ENCODE measurements at places on chromosomes 3 and 15.

DNA sequence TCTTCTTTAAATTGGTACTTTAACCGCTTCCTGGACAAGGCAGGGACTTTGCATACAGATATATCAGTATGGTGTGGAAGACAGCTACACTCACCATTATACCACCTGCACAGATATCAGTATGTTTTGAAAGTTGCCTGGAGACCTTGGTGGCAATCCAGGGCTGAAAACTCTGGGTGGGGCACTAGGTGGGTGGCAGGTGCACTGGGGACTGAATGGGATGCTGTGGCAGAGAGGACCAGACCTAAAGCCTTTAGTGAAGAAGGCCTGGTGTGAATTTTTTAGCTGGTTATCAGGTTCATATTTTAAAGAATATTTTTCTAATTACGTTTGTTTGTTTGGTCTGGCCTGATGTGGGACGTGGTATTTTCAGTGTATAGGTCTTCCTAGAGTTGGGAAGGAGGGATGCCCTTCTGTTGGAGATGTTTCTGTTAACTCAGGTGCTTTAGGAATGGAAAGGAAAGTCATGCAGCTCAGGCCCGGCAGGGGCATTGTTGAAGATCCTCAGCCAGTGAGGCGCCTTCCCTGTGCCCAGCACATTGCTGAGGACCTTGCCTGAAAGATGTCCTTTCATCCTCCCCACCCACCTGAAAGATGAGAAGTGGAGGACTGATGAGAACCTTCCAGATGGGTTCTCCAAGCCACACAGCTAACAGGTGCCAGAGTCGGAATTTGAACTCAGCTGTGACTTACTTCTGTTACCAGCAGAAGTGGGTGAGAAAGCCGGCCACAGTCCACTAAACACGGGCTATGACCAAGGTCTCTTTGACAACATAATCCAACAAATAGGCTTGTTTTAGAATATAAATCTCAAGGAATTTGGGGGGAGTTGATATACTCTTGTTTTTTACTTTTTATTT is 77.3 kb downstream of the APBA2 start:
- no peak for DNase-seq

DNA sequence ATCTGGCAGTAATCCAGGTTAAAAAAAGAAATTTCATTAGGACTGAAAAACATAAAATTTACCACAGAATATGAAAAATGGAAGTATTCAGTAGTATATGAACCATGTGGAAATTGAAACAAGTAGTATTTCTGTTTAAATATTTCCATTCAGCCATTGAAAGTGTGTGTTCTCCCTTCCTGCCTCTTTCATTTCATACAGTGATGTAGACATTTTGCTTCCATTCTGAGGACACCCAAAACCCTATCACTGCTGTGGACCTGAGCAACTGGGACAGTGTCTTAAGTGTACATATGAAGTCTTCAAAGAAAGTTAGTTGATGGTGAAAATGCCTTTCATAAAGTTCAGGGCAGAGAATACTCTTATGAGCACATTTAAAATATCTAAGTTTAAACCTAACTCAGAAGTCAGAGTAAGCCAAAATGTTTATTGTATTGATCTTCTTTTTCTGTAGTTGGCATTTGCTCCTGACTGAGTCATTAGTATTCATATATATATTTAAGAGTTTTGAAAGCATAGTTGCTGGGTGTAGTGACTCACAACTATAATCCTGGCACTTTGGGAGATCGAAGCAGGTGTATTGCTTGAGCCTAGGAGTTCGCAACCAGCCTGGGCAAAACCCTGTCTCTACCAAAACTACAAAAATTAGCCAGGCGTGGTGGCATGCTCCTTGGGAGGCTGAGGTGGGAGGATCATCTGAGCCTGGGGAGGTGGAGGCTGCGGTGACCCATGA is 198.8 kb downstream of the KLHL25 start:
- DNase-seq = no peak

DNA sequence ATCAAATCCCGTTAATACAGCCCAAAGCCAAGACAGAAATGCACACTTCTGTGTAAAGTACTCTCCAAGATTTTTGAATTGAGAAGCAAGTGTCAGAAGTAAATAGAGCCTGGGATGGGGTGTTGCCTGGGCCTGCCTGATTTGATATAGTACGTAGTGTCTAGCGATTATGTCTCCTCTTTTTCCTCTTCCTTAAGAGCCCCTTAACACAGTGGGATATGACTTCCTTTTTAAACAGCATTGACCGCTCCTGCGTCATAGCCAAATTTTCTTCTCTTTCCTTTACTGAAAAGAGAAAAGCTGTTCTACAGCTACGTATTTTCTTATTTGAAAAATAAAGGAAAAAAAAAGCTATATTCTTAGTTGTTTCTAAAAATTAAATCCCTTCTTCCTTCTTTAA is 97.7 kb downstream of the PLCL2 start:
- DNase-seq = no peak

DNA sequence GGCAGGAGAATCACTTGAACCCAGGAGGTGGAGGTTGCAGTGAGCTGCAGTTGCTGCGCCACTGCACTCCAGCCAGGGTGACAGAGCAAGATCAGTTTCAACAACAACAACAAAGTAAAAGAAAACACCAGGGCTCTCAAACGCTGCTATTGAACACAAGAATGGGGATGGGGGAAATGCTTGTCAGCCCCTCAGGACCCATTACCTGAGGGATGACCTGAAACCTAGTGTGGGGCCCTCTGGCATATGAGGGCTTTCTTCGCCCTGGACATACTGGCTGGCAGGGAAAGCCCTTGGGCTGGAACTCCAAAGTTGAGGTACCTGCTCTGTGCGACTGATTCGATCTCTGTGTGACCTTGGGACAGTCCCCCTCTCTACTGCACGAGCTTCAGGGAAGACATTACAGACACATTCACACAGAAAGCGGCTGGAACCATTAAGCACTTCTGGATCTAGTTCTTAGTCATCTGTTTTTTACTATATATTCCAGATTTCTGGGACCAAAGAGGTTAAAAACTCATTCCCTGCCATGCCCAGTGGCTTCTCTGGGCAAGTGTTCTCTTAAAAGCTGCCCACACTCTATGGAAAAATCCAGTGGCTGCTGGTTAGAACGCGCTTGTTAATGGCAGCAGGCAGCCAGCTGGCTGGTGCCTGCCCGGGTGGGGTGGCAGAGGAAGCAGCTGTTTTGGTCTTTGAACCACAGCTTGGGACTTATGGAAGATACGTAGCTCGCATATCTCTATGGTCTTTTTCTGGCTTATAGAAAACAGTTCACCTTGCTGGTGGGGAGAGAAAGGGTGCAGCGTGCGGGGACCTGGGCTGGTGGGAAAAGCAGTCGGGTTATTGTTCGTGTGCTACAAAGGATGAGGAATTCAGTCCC is 57.2 kb downstream of the ATP1B3 start:
- no peak for DNase-seq

- DNase-seq = no peak
Observed at GRCh38 chr3:38143511-38143910, 5.0 kb downstream of the MYD88 start.

DNA sequence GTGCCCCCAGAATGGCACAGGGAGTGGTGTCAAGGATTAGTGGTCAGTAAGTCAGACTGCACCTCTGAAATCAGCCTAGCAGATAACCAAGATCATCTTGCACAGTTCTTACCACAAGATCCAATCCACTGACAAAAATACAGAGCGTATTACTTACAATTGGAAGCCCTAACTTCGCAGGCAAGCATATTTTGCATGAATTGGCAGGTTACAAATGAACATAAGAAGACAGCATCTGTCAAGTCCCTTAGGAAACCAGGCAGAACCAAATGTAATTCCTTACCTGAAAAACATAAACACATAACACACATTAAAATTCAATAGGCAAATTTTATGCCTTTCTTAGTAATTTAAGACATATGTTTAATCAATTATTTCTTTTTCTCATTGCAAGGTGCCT is 293.4 kb downstream of the MAGI1 start:
- DNase-seq = no peak

- no peak for DNase-seq
Observed at GRCh38 chr3:77898621-77899020, 858.7 kb downstream of the ROBO2 start.

DNA sequence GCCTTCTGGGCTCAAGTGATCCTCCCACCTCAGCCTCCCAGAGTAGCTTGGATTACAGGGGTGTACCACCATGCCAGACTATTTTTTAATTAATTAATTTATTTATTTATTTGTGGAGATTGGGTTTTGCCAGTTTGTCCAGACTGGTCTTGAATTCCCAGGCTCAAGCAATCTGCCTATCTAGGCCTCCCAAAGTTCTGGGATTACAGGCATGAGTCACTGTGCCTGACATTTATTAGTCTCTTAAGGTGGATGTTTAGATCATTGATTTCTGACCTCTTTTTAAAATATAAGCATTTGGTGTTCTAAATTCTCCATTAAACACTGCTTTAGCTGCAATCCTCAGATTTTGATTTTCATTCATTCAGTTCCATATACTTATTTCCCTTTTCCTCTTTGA is 15.6 kb downstream of the FBXW12 start:
- no peak for DNase-seq

DNA sequence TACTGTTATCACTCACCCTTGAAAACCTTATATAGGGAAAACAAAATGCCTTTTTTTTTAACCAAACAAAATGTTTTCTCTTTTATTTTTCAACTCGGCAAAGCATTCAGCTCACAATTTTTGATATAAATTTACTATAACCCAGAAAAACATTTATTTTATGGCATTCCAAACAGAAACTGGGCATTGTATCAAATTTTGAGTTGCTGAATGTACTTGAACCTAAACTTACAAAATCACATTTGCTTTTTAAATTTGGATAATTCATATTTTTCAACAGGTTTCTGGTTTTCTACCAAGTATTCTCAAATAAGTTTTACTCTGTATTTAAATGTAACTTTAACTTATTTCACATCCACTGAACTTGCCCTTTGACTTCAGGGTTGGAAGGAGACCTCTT is 405.6 kb downstream of the GRM7 start:
- DNase-seq = no peak

DNA sequence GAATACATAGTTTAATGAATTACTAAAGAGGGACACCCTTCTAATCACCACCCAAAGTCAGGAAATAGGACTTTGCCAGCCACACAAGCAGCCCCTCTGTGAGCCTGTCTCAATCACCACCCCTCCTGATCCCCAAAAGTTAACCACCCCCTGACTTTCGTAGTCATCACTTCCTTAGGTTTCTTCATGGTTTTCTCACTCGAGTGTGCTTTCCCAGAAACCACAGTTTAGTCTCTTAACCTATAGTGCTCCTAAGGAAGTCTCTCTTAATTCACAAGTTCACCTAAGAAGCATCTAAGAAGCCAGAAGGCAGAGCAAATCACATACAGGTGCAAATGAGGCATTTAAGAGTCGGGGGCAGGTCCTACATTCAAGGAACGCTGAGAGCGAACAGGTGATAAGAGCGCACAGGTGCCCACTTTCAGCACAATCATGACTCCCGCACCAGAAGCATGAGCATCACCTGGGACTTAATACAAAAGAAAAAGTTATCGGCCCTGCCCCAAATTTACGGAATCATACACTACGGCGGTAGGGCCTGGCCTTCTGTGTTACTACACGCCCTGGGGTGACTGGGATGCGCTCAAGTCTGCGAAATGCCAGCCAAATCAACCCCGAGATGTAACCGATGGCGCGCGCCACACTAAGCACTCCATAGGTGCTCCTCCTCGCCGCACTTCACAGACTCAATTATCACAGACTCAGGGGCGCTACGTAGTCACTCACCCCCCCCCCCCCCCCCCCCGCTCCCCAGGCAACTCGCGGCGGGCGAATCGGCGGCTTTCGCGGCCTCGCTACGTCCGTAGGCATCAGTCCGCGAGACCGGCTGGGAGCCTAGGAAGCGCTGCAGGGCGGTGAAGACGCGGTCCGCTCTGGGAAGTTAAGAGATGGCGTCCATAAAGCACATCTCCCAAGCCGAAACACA is 815 bp downstream of the ULK4 start:
- DNase-seq = peak; percentile 63

- peak; percentile 80 for DNase-seq
Observed at GRCh38 chr15:24954783-24955530, at the start of the genes SNRPN and SNURF. Gene SNRPN (plus strand): TSS chr15:24954987. CDS start chr15:24974454, 19,467 bp downstream. Gene SNURF (plus strand): TSS chr15:24954987. CDS start chr15:24955049, 62 bp downstream.

DNA sequence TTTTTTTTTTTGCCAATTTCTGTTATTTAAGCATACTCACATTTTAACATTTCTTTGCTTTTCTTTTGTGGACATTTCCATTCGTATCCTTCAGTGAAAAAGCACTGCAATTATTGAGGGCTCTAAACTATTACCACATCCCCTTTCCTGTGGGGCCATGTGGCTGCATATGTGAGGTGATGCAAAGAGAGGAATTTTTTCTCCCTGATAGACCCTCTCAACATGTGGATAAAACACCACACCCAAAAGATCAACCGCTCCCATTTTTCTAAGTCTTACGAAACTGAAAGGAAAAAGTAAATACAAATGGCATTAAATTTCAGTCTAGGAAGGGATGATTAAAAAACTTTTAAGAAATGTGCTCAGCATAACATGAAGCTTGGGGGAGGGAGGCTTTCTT is 68.8 kb downstream of the DNAJC13 start:
- no peak for DNase-seq

- no peak for DNase-seq
Observed at GRCh38 chr3:16121391-16121790, 53.1 kb upstream of the GALNT15 start.

GRCh38 chr3:136473716-136474326 is 223.7 kb downstream of the PCCB start:
- DNase-seq = no peak

- DNase-seq = no peak
Observed at GRCh38 chr3:180048840-180049239, 12.1 kb upstream of the PEX5L start.

GRCh38 chr15:86855307-86856291 is 775.9 kb downstream of the AGBL1 start:
- DNase-seq = no peak

GRCh38 chr15:75148280-75148679 is 53.4 kb upstream of the C15orf39 start:
- no peak for DNase-seq

DNA sequence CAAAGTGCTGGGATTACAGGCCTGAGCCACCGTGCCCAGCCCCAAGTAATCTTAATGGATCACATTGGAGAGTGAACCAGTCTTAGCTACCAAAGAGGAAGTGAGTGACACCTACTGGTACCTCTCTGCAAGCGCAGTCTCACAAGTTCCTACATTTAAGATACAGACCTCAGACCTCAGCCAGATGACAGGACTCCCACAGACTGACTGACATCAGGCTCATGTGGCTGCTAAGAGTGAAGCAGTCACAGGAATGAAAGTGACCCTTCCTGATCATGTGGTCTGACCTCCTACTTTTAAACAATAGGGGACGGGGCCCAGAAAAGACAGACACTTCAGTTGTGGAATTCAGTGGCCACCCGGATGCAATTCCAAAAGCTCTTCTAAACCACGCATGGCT is 36.3 kb upstream of the GNB5 start:
- DNase-seq = peak; percentile 84

DNA sequence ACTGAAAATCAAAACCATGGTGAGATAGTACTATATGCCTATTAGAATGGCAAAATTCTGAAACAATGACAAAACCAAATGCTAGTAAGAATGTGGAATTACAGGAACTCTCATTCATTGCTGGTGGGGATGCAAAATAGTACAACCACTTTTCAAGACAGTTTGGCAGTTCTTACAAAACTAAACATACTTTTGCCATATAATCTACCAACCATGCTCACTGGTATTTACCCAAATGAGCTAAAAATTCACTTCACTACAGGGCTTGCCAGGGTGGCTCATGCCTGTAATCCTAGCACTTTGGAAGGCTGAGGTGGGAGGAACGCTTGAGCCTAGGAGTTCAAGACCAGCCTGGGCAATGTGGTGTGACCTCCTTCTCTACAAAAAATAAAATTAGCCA is 40.0 kb downstream of the MYO9A start:
- DNase-seq = no peak

- DNase-seq = no peak
Observed at GRCh38 chr15:56410721-56411120, 45.5 kb downstream of the TEX9 start.
